ENCODE measurements at places on chromosomes 6 and 20. TPM values are rescaled to one million over a fixed set of nuclear protein-coding genes. Genes with fewer than 3 reads are reported as not detected.

The BTN1A1 gene
- total RNA-seq: not detected

The SMPDL3A gene
- 3.5 TPM for total RNA-seq

The USP49 gene
- total RNA-seq: 2.8 TPM

The MCM8 gene
- total RNA-seq: 8.3 TPM

The WFDC5 gene
- total RNA-seq: not detected

The SLC17A9 gene
- total RNA-seq: 13.8 TPM

The WFDC2 gene
- total RNA-seq: not detected

The EMILIN3 gene
- total RNA-seq: not detected

The PDE10A gene
- 12.5 TPM for total RNA-seq

The ARFGAP1 gene
- 52.2 TPM for total RNA-seq

Measured in endothelial cell of coronary artery (primary cell).